Thymus (tissue), 14 donors: ENCODE measurements at places on chromosomes 11 and 22. TPM values are rescaled to one million over a fixed set of nuclear protein-coding genes. Genes with fewer than 3 reads are reported as not detected.

Gene GVQW3
- 2.9 TPM for total RNA-seq

DNA sequence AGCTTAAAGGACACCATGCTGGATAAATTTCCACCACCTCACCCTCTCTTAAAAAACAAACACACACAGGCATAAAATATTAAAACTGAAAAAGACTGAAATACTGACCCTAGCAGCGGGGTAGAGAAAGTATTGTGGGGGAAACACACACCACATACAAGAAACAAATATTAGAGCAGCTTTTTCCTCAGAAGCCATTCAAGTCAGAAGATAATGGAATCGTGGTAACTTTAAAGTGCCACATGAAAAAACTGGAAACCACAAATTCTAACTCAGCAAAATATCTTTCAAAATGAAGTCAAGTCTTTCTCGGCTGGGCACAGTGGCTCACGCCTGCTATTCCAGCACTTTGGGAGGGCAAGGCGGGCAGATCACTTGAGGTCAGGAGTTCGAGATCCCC lies 223.2 kb downstream of the DYNC2H1 start:
- DNase-seq: no peak

Gene CCDC157
- 2.1 TPM for total RNA-seq

DNA sequence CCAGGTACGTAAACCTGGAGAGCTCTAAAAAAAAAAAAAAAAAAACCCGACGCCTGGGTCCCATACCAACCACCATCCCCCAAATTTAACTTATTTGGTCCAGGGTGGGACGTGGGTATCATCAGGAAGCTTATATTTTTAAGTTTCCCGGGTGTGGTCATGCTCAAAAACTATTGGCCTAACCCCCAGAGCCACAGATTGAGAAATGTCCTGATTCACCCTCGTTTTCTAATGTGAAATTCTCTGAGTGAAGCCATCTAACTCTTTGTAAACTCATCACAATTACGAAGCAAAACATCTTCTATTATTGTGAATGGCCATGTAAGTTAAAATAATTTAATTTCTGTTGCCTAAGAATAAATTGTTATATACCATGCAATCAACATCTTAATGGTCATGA lies 29.6 kb downstream of the PAK1 start:
- no peak for DNase-seq

Gene IGF2
- 38.2 TPM for total RNA-seq

Gene VSIG10L2
- 0.09 TPM for total RNA-seq

GRCh38 chr11:111933872-111934271 lies 3.3 kb upstream of the DIXDC1 start:
- no peak for DNase-seq

Gene APOA5
- 0.05 TPM for total RNA-seq

Gene API5
- total RNA-seq: 76.7 TPM

Gene MYBPC3
- 0.09 TPM for total RNA-seq

DNA sequence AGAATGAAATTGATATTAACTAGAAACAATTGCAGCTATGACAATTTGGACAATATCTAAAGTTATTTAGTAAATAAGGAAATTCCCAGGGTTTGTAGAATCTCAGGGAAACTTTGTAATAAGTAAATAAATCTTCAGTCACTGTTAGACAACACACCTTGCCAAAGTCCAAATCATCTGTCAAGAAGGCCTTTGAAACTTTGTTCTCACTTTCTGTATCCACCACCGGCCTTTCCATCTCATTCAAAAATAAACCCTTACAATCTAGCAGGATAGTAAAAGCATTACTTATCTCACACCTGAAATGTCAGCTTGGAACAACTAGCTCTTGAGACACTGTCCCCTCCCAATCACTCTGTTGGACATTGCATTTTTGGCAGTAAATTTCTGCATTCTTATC lies 7.9 kb downstream of the NNMT start:
- no peak for DNase-seq

- DNase-seq: no peak
Observed at GRCh38 chr11:3049430-3050243, 7.6 kb downstream of the CARS1 start.

Gene C22orf31
- total RNA-seq: 1.7 TPM

- no peak for DNase-seq
Observed at GRCh38 chr11:86671531-86672006, 847 bp downstream of the ME3 start.

GRCh38 chr11:10095412-10096208 lies 198.4 kb downstream of the SBF2 start:
- no peak for DNase-seq

Gene SNU13
- total RNA-seq: 130 TPM

Gene GDPD4
- total RNA-seq: not detected

- DNase-seq: no peak
Observed at GRCh38 chr11:33179348-33179803, 18.1 kb upstream of the CSTF3 start.
